ENCODE measurements at places on chromosomes 11 and 22.

GRCh38 chr11:6611963-6612212 lies 128 bp downstream of the TAF10 start:
- DNase-seq: no peak

DNA sequence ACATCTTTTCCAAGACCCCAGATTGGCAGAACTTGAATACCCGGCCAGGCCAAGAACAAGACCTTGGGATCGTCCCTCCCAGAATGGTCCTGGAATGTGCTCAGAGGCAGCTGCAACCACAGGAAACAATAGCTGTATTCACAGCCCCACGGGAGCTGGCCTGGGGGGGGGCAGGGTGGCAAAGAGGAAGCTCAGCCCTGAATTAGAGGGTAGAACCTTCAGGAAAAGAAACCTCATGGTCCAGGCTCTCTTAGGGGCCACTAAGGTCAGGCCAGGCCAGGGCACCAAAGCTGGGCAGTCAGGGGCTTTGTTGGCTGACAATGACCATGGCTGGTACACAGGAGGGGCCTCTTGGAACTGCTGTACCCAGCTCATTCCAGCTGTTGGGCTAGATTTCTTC lies 17.3 kb downstream of the RPL27A start:
- no peak for DNase-seq

GRCh38 chr11:117919341-117919740 lies 9.9 kb downstream of the TMPRSS13 start:
- no peak for DNase-seq

- DNase-seq: no peak
These were observed 394.1 kb downstream of the MN1 start for GRCh38 chr22:27407369-27407985.

DNA sequence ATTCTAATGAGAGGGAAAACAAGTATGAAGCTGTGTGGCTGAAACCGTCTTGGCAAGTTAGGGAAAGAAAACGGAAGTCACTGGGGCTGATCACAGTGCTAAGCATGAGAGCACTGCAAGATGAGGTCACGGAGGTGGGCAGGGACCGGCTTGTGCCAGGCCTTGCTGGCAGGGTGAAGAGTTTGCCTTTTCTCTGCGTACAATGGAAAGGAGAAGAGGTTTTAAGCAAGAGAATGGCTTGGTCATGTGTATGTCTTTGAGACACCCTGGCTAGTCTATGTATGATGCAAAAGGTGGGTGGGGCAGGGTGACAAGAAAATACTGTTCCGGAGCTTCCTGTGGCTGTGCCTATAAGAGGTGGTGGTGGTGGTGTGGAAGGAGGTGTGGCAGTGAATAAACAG lies 567.9 kb downstream of the NTM start:
- peak; percentile 73 for DNase-seq

GRCh38 chr11:86162239-86162638 lies 82.3 kb upstream of the EED start:
- DNase-seq: no peak

DNA sequence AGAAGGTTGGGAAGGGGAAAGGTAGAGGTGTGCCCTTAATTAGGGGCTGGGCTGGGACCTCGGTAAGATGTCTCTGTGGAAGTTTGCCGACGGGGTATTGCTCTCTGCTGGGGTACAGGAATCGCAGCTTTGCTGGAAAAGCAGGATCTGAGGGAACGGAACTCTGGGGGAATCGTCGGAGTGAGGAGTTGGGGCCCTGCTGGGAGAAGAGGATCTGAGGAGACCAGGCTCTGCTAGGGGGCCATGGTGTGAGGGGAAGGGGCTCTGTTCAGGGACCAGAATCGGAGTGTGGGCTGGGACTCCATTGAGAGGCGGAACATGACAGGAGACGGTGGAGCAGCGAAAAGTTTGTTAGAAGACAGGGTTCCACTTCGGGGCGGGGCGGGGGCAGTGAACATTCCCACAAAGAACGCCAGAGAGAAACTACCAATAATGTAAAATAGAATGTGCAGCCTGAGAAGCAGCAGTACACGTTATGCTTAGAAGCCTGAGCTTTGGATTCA lies 456 bp downstream of the AAMDC start:
- DNase-seq: no peak

GRCh38 chr11:3927129-3927796 lies 71.8 kb downstream of the STIM1 start:
- DNase-seq: no peak

- DNase-seq: no peak
These were observed 326.5 kb downstream of the LARGE1 start for GRCh38 chr22:33593818-33594217.

DNA sequence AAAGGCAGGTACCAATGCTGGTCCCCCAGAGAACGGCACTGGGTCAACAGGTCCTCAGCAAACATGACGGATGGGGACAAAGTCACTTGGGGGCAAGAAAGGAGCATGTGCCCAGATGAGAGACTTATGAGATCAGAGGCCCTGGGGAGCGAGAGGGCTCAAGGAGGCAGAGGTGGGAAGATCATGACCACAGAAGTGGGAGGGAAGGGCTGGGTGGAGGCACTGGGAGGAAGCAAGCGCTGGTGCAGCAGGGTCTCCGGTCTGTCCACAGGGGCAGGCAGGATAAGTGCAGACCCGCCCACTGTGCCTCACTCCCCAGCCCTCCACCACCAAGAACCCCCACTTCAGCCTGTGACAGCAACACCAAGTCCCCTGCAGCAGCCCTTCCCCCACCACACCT lies 10.9 kb downstream of the ELFN2 start:
- no peak for DNase-seq

GRCh38 chr22:29130476-29130875 lies 57.6 kb downstream of the KREMEN1 start:
- DNase-seq: no peak
